ENCODE measurements at places on chromosomes 12 and 14.

- DNase-seq, result no peak
Measured at GRCh38 chr14:49092345-49092744, 493.8 kb downstream of the RPS29 start.

DNA sequence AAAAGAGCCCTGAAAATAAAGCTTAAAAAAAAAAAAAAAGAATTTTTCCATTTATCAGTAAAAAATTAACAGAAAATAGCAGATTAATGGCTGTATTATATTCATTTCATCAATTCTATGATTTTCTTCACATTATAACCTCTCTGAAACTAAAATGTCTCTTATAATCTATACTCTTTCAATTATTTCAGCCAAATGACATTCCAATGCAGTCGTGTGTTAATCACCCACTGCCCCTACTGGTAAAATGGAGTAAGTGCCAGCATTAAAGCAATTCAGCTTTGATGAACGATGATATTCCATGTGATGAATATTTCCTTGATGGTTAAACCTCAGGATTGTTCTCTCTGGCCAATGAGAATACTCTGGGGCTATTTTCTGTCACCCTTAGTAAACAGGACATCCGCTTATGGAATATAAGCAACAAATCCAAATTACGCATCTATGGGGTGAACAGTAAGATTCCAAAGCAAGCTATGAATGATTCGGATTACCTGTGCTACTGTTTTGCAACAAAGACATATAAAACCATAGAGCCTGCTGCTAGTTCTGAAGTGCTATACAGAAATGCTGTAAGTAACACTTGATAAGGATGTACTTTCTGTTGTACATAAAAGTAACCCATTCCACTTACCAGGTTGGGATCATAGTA is 20.3 kb upstream of the SYCP3 start:
- DNase-seq, result no peak

DNA sequence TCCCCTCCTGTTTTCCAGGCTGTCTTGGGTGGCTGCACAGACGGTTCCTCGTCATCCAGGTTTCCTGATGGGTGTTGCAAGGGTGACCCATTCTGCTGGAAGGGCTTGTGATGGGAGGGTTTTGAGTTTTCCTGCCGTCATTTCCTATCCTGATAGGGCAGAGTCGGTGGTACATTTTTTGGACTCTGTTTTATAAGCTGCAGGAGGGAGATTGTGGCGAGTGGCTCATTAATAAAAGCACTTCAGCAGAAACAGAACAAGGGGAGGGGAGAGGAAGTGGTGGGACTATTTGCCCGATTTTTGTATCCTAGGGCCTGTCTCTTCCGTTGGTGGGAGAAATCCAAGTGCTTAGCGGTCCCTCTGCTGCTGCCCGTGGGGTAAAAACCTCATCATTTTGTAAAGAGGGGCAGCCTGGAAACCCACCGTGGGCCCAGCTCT is 40.0 kb downstream of the TSPAN9 start:
- DNase-seq, result no peak

DNA sequence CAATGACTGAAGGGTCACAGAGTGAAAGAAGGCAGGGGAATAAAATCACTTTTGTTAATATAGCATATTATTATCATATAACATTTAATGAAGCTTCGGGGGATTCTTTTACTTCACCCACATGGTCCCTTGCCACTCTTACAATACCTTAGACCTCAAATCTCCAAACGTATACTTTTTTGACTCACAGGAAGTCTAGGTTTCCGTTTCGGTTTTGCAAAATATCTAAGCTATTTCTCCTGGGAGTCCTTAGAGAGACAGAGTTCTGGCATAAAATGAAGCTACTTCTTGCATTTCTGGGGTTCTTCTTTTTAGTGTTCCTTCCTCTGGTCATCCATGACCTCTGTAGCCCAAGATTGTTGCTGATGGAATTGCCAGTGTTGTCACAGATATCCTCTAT is 590.5 kb upstream of the ATP2B1 start:
- no peak for DNase-seq

DNA sequence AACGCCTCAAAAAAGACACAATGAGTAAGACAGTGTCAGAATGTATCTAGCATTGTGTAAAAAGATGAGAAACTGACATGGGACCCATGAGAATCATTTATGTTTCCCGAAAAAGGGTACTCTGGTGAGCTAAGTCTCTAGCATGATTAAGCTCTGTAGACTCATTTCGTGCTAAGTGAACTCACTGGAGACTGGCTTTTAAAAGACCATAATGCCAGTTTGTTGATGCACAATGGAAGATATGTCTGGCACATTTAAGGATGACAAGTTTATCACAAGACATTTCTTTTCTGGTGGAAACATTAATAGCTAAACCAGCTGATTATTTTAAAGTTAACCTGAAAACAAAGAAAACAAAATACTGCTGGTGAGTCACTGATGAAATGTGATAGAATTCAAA is 233.5 kb downstream of the SLC2A13 start:
- no peak for DNase-seq

All from activated CD8-positive, alpha-beta memory T cell treated with anti-CD3 and anti-CD28 coated beads for 4 hours (primary cell).